NCI-H524 treated with DMSO at 0.1 percent for 48 hours (cell line): ENCODE measurements at places on chromosomes 6 and 20.

- no peak for DNase-seq
These were observed 8.5 kb downstream of the HLA-DMB start for GRCh38 chr6:32932132-32932868.

- DNase-seq: no peak
These were observed 66.7 kb downstream of the GCNT2 start for GRCh38 chr6:10587656-10588406.

- no peak for DNase-seq
These were observed 9.7 kb downstream of the RNF114 start for GRCh38 chr20:49945701-49946477.

GRCh38 chr6:119350952-119351372 lies 1.4 kb upstream of the MAN1A1 start:
- peak; percentile 16 for DNase-seq

DNA sequence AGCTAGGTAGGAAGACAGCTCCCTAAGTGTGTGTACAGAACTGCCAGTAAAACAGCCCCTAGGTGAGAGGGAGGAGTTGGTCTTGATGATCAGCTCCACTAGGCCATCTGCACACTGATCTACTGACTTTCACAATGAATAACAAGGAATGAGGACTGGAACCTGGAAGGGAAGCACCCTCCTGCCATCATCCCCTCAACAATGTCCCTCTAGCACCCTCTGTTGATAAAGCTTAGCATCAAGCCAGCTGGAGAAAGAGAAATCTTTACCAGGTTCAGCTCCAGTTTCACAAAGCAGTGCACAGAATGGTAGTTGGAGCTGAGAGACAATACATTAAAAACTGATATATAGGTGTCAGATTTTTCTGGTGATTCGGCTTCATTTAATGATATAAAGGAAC lies 57.2 kb upstream of the IRAK1BP1 start:
- peak; percentile 13 for DNase-seq

DNA sequence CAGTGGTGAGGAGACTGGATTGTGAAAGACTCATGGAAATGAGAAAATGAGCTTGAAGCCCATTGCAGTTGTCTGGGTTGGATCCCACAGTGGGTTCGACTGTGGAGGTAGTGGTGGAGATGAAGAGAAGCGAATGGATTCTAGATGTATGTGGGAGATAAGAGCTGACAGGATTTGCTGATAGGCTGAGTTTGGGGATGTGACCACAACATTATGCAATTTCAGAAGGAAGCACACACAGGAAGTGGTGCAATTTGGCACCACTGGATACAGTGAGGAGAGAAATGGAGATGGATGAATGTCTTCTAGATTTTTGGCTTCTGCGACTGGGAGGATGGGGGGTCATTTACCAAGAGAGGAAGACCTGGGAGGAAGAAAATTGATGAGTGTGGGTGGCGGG lies 64.4 kb upstream of the MAFB start:
- DNase-seq: no peak

DNA sequence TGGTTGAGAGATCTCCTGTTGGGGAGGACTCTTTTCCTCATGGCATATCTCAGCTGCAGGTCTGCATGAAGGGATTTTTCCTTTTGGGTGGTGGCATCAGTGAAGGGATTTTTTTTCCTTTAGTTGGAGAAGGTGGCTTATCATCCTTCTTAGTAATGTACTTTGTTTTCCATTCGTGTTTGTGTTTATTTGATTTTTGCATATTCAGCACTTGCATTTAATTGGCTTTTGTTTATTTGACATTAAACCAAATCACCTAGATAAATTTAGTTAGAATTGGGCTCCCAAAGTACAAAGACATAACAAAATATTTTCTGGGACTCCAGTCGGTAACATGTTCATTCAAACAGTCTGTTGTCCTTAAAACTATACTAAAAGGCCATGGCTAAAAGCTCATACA lies 56.2 kb upstream of the MANEA start:
- DNase-seq: no peak

GRCh38 chr6:3133515-3133914 lies 15.0 kb downstream of the BPHL start:
- no peak for DNase-seq

- DNase-seq: peak; percentile 44
These were observed 42.6 kb downstream of the TTI1 start for GRCh38 chr20:37990571-37991151.

DNA sequence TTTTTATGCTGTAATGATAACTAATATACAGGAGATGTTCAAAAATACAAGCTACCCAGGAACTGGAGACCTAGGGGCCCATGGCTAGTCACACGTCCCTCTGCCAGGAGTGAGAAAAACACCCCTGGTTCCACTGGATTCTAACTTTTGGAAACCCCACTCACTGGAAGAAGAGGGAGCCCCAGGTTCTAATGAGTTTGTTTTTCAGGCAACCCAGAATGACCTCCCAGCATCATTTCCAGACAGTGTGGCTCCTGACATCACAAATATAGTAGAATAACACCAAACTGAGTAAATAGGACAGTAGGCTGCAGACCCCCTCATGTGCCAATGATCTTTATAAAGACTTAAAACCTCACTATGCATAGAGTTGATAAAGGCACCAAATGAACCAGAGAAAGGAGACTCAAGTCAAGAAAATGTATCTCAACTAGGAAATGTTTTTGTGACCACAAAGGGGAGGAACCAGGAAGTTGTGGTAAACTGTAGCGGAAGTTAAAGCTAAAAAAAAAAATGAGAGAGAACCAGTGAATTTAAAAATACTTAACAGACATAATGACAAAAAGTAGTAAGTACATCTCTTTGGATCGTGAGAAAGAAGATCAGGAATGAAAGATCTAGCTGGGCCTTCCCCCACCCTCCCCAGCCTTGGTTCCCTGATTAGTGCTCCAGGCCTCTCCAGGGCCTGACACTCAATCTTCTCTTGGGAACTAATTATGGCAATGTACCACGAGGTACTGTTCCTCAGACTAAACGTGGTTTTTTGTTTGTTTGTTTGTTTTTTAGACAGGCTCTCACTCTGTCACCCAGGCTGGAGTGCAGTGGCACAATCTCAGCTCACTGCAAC lies 19.8 kb downstream of the HLA-E start:
- no peak for DNase-seq

DNA sequence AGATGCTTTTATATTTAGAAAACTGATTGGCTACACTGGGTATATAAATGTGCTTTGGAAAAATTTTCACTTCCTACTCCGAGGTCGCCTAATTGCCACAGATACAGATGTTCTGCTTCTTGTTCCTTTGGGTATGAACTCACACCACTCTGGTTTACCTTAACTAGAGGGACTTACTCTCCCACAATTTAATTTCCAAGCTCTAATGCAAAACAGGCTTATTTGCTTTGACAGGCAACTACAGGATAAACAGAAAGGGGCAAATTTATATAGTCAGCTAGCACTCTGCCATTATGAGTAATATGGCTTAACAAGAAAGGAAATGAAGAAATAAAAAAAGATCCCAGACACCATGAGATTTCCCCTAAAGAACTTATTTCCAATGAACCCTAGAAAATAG lies 156.9 kb upstream of the ZFP64 start:
- no peak for DNase-seq

DNA sequence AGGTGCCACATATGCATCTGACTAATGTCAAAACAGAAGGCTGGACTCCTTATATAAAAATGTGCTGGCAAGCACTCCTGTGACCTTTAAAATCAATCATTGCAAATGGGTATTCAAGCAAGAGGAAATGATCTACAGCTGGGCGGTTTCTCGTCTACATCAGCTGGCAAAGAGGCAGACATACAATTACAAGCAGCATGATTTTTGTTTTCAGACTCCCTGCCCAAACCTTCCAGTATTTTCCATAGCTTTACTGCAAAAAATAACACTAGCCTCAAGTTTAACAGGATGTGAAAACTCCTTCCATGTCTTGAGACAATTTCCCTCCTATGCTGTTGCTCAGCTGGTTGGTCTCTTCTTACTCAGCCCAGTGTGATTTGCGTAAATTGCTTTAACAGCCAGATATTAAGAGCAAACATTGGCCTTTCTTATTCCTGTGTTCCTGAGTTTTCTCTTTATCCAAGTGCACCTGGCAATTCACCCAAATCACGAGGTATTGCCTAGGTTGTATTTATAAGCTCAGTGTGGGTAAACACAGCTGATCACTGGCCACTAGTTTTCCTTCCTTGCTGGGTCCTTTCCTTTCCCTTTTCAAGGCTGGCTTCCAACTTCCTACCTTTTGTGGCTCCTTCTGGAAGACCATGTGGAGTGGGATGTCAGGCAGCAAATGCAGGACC lies 130.4 kb downstream of the MOXD1 start:
- DNase-seq: no peak

DNA sequence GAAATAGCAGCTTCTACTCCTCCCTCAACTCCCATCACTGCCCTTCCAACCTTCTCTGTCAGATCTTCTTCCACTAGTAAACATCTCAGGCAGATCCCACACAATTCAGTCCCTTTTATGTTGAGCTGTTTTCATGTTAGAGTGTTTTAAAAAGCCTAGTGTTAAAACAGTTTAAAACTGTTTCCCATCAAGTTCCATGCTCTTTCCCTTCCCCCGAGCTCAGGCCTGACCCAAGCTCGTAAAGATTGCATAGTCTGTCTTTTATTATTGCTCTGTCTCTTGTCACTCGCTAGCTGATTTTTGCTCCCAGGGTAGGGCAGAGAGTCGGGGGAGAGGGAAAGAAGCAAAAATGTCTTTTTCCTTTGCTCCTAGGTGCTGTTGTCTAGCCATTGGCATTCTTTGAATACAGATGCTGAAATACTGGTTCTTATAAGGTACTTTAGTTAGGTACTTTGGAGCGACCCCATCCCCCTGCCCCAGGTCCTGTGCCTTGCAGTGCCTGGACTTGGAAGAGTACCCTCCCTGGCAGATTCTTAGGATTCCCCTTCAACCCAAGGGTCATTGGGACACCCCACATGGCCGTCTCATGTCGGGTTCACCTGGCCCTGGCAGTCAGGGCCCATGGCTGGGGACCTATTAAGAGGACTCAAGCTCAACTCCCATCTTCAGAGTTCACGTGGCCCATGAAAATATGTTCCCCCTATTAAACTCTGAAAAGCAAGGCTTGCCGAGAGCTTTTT lies 101.2 kb upstream of the ARMC2 start:
- no peak for DNase-seq

- no peak for DNase-seq
These were observed 471.3 kb downstream of the C6orf118 start for GRCh38 chr6:164838068-164838615.

DNA sequence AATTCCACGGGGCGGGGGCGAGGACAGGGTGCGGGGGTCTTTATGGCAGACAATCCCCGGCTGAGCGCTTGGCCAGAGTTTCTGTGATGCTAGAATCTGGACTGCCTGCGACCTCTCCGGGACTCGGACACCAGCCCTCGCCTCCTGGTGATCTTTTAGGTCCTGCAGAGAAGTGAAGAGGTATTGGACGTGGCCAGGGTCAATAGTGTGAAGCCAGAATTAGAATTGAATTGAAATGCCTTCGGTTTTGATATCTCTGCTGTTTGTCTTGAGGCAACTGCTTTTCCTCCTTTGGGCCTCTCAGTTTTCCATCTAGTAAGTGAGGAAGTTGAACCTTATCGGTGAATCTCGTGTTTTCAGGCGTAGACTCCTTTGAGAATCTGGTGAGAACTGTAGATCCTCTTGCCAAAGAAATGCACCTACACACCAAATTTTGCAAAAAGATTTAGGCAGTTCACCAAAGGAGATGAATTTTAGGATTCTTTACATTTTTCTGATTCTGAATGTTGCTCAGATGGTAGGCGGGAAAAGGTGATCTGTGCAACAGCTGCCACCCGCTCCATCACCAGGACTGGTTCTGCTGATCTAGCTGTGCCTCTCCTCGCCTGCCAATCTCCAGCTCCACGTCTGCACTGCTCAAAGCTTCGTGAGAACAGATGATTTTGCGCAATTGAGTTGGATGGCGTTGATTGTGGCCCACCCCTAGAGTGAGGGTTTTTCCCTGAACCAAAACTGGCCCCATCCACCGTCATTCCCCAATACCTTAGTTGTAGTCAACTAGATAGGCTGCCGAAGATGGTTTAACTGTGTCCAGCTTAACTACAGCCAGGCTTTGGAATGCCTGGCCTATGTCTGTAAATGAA lies 837 bp upstream of the OSER1 start:
- DNase-seq: no peak

DNA sequence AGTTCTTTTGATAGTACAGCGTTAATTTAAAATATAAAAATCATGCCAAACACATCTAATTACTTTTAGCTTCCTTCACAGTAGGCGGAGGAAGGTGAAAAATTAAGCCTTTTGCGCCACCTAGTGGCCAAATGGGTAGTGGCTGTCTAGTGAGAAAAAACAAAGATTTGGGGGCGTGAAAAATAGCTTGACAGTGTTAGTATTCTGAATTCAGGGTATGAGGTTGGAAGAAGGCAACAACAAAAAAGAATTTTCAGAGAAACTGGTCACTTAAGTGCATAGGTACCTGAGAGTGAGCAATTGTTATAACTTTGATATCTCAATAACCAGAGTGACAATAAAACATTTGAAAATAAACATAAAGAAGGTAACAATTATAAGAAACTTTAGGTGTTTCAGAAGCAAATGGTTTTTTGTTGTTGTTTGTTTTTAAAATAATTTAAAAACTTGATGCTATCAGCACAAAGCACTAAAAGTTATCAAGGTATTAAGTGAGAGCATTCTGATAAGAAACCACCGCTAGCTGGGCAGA lies 14.3 kb downstream of the PSMB9 start:
- DNase-seq: no peak

DNA sequence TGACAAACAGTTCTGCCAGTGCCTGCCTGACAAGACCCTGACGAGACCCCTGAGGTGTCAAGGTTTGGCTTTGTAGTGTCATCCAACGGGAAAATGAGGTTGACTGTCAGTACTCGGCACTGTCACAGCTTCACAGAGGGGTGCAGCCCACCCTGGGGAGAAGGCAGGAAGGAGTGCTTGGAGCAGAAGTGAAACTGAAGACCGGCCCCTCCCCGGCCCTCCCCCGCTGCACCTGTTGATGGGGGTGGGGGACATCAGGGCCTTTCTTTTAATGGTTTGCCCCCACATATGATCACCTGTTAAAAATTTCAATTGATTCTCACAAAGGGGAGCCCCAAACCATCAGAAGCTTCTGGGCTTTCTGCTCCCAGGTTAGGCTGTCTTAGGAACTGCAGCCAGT lies 6.8 kb downstream of the PMEPA1 start:
- no peak for DNase-seq

- DNase-seq: no peak
These were observed 47.5 kb downstream of the RALY start for GRCh38 chr20:34041226-34041625.

DNA sequence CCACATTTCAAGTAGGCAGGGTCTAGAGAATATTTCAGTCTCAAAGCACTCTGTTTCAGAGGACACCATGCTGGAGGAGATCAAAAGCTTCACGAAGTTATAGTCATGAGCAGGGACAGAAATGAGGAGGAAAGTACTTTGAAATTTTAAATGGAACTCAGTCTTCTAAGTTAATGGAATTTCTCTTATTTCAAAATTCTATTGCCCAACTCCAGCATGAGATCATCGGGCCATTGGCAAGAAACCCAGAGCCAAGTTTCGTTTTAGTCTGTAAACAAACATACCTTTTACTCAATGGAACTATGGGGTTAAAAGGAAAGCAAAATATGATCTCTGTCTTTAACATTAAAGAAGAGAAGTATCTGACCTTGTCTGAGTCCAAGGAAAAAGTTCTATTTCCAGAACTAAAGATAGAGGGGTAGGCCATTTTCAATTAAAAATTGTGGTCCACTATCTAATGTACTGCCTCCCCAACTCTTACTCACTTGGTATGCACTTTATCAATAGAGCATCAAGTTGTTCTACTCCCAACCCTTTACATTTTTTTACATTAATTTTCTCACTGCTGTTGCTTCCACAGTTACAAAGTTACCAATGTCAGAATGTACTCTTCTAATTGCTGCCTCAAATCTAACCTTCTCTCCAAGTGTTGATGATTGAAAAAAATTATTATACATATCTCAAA lies 235.3 kb upstream of the NRSN1 start:
- no peak for DNase-seq

- no peak for DNase-seq
These were observed 29.4 kb downstream of the TIAM2 start for GRCh38 chr6:155024391-155025027.
